Activated CD4-positive, alpha-beta T cell treated with anti-CD3 and anti-CD28 coated beads, Interleukin-2, amount 10 ng/mL, durations not matched to agents 7 days and 5 days (primary cell): ENCODE measurements at places on chromosomes 11 and 22.

- DNase-seq = no peak
- peaks cover 65% of the 10 kb centered on the region for H3K36me3 ChIP-seq
- H3K4me3 ChIP-seq = no peak overlapping the region
- H3K4me1 ChIP-seq = peaks cover 79% of the 10 kb centered on the region
- peak overlapping the region; percentile 90 for H3K27ac ChIP-seq
Observed at GRCh38 chr11:3010521-3011275, 18.6 kb upstream of the NAP1L4 start.

DNA sequence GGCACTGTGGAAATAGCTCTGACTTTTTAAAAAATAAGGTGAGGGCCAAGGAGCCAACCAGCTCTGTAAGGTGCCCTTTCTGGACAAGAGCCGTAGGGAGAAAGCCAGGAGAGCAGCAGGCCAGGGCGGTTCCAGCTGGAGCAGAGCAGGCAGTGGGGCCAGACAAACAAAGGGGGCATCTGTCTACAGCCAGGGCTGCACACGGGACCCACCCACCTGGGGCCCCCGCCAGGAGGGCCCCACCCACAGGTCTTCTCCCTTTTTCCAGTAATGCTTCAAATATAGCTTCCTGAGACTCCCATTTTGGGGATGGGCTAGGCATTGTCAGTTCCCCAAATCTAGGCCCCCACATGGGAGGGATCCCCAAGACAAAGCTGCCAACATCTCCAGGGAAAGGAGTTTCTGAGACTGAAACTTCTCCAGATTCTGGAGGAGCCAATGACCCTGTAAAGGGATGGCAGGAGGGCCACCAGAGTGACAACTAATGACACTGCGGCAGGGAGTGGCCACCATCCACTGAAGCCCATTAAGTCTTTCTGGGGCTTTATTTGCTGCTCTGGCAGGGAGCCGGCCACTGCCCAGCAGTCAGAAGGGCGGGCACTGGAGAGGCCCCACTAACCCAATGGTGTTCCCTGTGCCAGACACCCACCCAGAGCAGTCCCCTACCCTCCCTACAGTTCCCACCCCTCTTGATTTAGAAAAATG, 1.9 kb downstream of the ZFTA start:
- H3K27me3 ChIP-seq = peaks cover 18% of the 10 kb centered on the region
- peaks cover 9% of the 10 kb centered on the region for H3K4me1 ChIP-seq
- H3K4me3 ChIP-seq = peak overlapping the region; percentile 80
- DNase-seq = no peak

GRCh38 chr11:12050470-12051286, 42.3 kb upstream of the DKK3 start:
- peaks cover 2% of the 10 kb centered on the region for H3K27me3 ChIP-seq
- H3K4me1 ChIP-seq = peaks cover 9% of the 10 kb centered on the region
- no peak for DNase-seq
- H3K36me3 ChIP-seq = no peaks in the 10 kb centered on the region
- no peak overlapping the region for H3K27ac ChIP-seq

DNA sequence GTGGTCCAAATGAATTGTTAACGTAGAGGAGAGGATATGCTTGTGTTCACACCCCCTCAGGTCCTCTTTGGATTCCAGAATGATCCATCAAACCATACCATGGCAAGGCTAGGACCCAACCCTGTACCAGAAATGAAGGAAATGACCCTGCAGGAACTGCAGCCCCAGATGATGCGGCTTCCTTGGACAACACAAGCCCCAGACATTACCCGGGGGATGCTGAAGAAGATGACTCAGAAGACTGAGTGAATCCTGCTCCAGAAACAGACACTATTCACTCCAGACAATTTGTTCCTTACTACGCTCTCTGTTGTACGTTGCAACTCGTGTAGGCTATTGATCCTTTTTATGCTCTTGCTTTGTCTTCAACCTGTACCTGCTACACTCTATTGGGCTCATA, 15.2 kb upstream of the MTMR2 start:
- no peak overlapping the region for H3K27ac ChIP-seq
- no peaks in the 10 kb centered on the region for H3K4me1 ChIP-seq
- H3K36me3 ChIP-seq = peaks cover 3% of the 10 kb centered on the region
- no peak overlapping the region for H3K4me3 ChIP-seq
- DNase-seq = no peak

GRCh38 chr11:10762913-10763421, 11.9 kb downstream of the CTR9 start:
- no peak overlapping the region for H3K4me3 ChIP-seq
- peaks cover 10% of the 10 kb centered on the region for H3K4me1 ChIP-seq
- H3K27me3 ChIP-seq = no peaks in the 10 kb centered on the region
- H3K27ac ChIP-seq = no peak overlapping the region
- DNase-seq = no peak

- peak; percentile 69 for DNase-seq
- H3K27me3 ChIP-seq = no peaks in the 10 kb centered on the region
- H3K36me3 ChIP-seq = peaks cover 72% of the 10 kb centered on the region
- peak overlapping the region; percentile 90 for H3K27ac ChIP-seq
- H3K4me3 ChIP-seq = peak overlapping the region; percentile 67
- peaks cover 87% of the 10 kb centered on the region for H3K4me1 ChIP-seq
Observed at GRCh38 chr11:61004761-61005181, 33.3 kb downstream of the CD6 start.

DNA sequence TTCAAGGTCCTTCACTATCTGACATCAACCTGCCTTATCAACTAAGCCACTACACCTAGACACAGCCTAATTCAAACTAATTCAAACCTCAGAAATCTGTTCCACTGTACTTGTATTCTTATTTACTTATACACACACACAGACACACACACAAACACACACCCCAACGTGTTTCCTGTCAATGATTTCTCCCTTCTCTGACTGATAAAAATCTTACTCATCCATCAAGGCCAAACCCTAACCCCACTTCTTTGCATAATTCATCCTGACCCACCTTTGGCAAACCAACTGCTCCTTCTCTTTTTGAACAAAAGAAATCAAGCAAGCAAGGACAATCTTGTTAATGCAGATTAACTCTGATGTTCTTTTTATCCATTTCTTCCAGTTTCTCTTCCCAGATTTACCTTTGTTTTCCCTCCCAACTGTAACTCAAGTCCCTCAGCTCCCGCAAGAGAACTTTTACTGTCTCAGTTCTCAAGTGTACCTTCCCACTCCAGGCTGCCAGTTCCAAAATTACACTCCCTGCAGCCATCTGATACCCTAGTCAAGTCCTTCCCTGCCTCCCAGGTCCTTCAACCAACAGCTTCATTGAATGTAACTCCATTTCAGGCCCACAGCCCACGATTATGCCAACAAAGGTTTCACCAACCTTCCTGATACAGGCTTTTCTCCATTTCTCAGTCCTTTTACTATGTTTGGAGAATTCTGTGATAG, 78.3 kb downstream of the PAK1 start:
- no peaks in the 10 kb centered on the region for H3K27me3 ChIP-seq
- H3K4me3 ChIP-seq = no peak overlapping the region
- no peak overlapping the region for H3K27ac ChIP-seq
- no peak for DNase-seq
- H3K36me3 ChIP-seq = peaks cover 20% of the 10 kb centered on the region
- peaks cover 1% of the 10 kb centered on the region for H3K4me1 ChIP-seq

DNA sequence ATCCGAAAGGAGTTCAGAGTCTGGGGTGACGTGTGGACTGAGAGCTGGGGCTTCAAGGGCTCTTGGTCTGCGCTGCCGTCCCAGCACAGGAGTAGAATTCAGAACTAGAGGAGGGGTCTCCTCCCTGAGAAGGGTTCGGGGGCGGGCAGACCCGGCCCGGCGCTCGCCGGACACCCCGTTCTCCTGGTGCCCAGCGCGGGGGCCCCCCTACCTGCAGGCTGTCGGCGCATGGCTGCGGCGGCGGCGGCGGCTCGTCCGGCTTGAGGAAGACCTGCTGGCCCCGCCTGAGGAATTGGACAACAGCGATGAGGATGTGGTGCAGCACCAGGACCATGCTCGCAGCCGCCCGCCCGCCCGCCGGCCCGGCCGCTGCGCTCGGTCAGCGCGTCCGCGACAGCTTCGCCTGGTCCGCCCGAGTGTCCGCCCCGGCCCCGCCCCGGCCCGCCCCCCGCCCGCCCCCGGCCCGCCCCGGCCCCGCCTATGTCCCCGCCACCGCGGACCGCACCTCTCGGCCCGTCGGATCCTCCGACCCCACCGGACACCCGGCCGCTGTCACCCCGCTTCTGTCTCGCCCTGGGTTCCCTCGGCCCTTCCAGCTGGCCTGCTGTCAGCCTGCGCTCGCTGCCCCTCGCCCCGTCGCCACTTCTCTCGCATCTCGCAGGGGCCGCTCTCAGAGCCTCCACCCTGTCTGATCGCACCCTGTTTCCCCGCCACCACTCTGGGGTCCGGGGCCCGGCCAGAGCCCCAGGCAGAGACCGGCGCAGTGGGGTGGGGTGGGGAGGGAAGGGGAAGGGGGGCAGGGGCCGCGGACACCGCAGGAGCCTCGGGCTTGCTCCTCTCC, 32.0 kb downstream of the PDE2A start:
- no peaks in the 10 kb centered on the region for H3K36me3 ChIP-seq
- peaks cover 5% of the 10 kb centered on the region for H3K27me3 ChIP-seq
- DNase-seq = no peak
- peak overlapping the region; percentile 14 for H3K4me3 ChIP-seq
- no peak overlapping the region for H3K27ac ChIP-seq

GRCh38 chr11:8839957-8840945, 70.7 kb upstream of the AKIP1 start:
- H3K27ac ChIP-seq = no peak overlapping the region
- H3K27me3 ChIP-seq = peaks cover 5% of the 10 kb centered on the region
- DNase-seq = no peak
- no peak overlapping the region for H3K4me3 ChIP-seq

DNA sequence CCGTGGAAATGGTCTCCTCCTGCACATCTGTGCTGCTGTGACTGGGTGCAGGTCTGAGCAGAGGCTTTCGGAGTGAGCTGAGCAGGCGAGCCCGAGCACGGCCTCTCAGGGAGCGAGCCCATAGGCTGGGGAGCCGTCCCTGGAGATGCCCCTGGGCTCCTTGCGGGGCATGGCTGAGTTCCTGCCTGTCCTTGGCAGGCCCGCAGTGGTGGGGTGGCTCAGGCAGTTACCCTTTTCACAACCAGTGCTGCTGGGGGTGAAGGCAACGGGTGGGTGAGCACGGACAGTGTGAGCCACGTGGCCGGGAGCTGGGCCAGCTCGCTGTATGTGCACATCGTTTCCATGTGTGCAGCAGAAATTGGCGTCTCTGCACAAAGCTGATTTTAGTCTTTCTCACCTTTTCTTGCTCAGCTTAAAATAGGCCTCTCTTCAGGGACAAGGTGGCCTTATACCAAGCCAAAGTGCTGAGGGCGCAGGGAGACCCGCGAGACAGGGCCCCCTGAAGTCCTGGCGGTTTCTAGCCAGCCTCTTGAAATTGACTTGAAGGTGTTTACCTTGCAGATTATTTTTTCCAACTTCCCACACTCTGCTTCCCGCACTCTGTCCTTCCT, at the start of gene TP53AIP1:
Gene TP53AIP1 (minus strand): TSS at position 55 of the 611 bp plus-strand sequence. CDS start 5,053 bp downstream, outside the sequence.
- no peaks in the 10 kb centered on the region for H3K36me3 ChIP-seq
- no peaks in the 10 kb centered on the region for H3K27me3 ChIP-seq
- H3K27ac ChIP-seq = no peak within 1 kb of the TSS
- H3K4me3 ChIP-seq = no peak within 1 kb of the TSS
- no peak for DNase-seq

- no peak overlapping the region for H3K27ac ChIP-seq
- H3K27me3 ChIP-seq = peaks cover 9% of the 10 kb centered on the region
- no peak for DNase-seq
- no peaks in the 10 kb centered on the region for H3K36me3 ChIP-seq
Observed at GRCh38 chr11:125378571-125378970, 117.5 kb downstream of the FEZ1 start.

DNA sequence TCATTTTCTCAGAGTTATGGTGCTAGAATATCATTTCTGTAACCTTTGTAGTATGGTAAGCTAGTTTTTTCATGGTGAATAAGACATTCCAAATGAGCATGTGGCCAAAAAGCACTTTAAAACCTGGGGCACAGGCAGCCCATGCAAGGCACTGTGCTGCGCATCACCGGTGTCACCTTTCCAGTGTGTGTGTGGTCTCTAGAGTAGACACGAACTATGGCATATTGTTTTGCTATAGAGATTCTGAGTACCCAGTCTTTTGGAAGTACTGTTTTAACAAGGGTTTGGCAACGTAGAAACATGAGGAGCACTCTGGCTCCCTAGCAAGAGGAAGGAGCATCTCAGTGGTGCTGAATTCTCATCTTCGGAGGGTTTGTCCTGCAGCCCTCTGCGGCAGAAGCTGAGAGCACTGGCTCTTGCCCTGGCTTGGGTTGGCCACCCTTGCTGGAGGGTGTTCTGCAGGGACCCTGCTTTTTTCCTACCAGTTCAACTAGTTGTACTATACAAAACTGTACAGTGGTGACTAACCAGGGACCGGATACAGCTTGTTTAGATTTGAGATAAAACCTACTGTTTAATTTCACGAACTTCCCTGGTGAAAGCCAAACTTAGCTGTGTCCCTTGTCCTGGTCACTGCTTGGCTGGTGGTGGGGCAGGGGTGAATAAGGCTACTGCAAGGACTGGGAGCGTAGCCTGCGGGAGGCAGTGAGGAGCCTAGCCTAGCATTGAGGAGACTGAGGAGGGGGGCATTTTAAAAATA, 135.7 kb downstream of the ATXN10 start:
- H3K4me1 ChIP-seq = peaks cover 2% of the 10 kb centered on the region
- no peak overlapping the region for H3K27ac ChIP-seq
- no peak for DNase-seq
- no peak overlapping the region for H3K4me3 ChIP-seq
- peaks cover 10% of the 10 kb centered on the region for H3K36me3 ChIP-seq

DNA sequence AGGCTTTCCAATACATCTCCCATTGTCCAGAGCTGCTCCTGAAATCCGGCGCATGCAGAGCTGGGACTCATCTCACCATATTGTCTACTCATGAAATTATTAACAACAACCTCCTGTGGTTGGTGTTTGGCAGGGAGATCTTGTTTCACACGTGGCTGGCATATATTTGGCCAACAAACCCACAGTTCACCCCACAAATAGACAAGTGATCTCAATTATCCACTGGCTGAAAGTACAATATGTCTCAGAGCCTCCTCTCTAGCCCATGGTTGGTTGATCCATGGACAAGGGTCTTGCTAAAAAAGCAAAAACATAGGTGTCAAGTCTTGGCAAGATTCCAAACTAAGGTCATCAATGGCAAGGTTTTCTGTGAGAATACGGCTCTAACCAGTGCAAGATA, 386.9 kb downstream of the ETS1 start:
- peaks cover 9% of the 10 kb centered on the region for H3K4me1 ChIP-seq
- DNase-seq = no peak
- no peaks in the 10 kb centered on the region for H3K27me3 ChIP-seq
- H3K4me3 ChIP-seq = no peak overlapping the region
- no peak overlapping the region for H3K27ac ChIP-seq

DNA sequence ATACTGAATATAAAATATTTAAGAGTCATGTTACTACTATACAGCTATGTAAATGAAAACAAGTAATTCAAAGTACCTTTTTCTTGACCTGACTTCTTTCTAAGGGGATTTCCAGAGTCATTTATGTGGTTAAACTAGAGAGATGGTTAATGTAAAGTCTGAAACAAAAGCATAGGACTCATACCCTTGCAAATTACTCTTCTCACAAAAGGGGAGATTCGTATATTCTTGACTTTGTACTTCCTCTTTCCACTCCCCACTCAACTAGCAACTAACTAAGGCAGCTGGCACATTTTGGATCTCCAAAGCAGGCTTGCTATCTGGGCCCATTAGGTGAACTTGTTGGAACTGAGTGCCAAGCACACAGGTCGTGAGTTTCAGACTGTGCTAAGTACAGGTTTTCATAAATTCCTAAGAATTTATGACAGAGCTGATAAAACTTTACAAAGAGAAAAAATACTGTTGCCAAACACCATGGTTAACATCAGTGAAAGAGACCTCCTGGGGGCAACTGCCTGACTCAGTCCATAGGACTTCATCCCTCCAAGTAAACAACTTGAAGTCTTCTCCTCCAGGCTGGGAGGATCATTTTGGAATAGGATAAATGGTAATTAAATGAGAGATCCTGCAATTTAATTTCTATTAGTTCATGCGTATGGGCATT, 77.0 kb upstream of the DDI1 start:
- no peaks in the 10 kb centered on the region for H3K27me3 ChIP-seq
- H3K27ac ChIP-seq = no peak overlapping the region
- H3K4me1 ChIP-seq = no peaks in the 10 kb centered on the region
- no peak overlapping the region for H3K4me3 ChIP-seq
- H3K36me3 ChIP-seq = no peaks in the 10 kb centered on the region
